ENCODE measurements at places on chromosomes 6 and 20. TPM values are rescaled to one million over a fixed set of nuclear protein-coding genes. Genes with fewer than 3 reads are reported as not detected.

DNA sequence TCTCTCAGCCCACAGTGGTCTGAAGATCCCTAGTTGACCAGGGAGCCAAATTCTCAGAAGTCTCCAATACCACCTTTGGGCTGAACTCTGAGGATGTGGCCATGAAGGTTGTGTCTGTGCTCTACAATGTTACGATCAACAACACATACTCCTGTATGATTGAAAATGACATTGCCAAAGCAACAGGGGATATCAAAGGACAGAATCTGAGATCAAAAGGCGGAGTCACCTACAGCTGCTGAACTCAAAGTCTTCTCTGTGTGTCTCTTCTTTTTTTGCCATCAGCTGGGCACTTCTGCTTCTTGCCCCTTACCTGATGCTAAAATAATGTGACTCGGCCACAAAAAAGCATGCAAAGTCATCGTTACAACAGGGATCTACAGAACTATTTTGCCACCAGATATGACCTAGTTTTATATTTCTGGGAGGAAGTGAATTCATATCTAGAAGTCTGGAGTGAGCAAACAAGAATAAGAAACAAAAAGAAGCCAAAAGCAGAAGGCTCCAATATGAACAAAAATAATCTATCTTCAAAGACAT, 17.7 kb upstream of the VSX1 start:
- no peak for DNase-seq
- H3K27ac ChIP-seq = no peak overlapping the region
- H3K4me3 ChIP-seq = no peak overlapping the region
- H3K27me3 ChIP-seq = no peaks in the 10 kb centered on the region
- H3K4me1 ChIP-seq = no peaks in the 10 kb centered on the region

DNA sequence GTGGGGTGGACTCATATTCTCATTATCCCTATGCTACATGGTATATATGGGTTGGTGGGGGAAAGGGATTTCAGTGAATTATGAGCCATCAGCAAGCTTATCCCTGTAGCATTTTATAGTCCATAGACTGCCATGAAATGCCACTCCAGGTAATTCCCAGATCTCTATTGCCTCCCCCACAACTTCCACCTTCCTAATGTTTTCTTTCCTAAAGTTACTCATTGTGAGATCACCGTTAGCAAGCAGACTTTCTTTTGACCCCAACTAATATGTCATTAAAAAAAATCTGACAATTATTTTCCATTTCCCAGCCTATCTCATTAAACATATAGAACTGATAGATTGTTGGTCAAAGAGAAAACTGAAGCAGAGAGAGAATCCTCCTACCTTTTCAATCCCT, 40.7 kb upstream of the TBX18 start:
- DNase-seq = no peak
- no peak overlapping the region for H3K4me3 ChIP-seq
- H3K27ac ChIP-seq = no peak overlapping the region
- H3K27me3 ChIP-seq = no peaks in the 10 kb centered on the region
- H3K36me3 ChIP-seq = no peaks in the 10 kb centered on the region

GRCh38 chr20:3710703-3711483, 1.5 kb downstream of the SIGLEC1 start:
- H3K27me3 ChIP-seq = no peaks in the 10 kb centered on the region
- H3K4me3 ChIP-seq = no peak overlapping the region
- no peaks in the 10 kb centered on the region for H3K36me3 ChIP-seq
- no peak overlapping the region for H3K27ac ChIP-seq

The GSTA4 gene
- polyA plus RNA-seq = 12.6 TPM

DNA sequence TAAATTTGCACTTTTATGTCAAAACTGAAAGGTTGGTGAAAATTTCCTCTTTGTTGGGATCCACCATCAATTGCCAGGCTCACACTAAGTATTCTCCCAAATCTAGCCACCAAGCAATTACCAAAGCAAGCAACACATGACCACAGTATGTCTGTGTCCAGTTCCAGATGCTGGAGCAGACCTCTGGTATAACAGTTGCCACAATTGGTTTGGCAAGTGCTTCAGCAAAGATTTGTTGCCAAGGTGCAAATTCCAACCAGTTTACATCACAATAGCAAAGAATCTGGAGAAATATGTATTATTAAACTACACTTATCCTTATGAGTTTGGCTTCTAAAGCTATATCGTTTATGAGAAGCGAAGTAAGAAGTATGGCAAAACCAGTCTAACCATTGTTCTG, 6.4 kb downstream of the GTF2H5 start:
- no peaks in the 10 kb centered on the region for H3K36me3 ChIP-seq
- no peak overlapping the region for H3K27ac ChIP-seq
- DNase-seq = no peak
- no peaks in the 10 kb centered on the region for H3K27me3 ChIP-seq

The KIF6 gene
- 0.53 TPM for polyA plus RNA-seq

The SLC26A8 gene
- polyA plus RNA-seq = 0.57 TPM

The EIF2S2 gene
- polyA plus RNA-seq = 59.5 TPM

The CALHM4 gene
- not detected for polyA plus RNA-seq

GRCh38 chr20:4720977-4721349, 746 bp upstream of the PRND start:
- H3K27ac ChIP-seq = no peak overlapping the region
- no peaks in the 10 kb centered on the region for H3K36me3 ChIP-seq
- no peak overlapping the region for H3K4me3 ChIP-seq

The GPR6 gene
- polyA plus RNA-seq = 0.31 TPM

DNA sequence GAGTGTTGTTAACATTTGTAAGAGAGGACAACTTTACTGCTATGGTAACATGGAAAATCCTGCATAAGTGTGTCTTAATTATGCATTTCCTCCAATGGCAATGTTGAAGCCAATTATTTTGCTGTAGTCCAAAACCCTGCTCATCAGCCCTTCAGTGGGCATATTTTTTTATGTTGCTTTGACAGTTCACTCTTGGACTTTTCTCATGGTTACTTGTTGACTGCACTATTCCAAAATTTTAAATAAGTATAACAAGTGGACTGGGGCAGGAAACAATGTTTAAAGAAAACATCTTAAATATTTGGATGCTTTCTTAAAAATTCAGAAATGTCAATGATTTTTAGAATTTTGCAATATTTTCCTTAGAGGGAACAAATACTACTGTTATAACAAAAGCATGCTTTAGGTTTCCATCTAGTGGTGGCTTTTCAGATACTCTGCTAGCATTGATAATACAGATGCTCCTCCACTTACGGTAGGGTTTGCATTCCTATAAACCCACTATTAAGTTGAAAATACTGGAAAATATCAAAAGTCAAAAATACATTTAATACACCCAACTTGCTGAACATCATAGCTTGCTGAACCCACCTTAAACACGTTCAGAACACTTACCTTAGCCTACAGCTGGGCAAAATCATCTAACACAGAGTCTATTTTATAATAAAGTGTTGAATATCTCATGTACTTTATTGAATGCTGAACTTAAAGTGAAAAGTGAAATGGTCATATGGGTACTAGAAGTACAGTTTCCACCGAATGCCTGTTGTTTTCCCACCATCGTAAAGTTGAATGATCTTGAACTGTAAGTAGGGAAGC, 86.4 kb downstream of the ADGRG6 start:
- no peak overlapping the region for H3K27ac ChIP-seq
- H3K27me3 ChIP-seq = no peaks in the 10 kb centered on the region
- H3K4me3 ChIP-seq = no peak overlapping the region
- DNase-seq = no peak
- no peaks in the 10 kb centered on the region for H3K36me3 ChIP-seq
- H3K4me1 ChIP-seq = no peaks in the 10 kb centered on the region

DNA sequence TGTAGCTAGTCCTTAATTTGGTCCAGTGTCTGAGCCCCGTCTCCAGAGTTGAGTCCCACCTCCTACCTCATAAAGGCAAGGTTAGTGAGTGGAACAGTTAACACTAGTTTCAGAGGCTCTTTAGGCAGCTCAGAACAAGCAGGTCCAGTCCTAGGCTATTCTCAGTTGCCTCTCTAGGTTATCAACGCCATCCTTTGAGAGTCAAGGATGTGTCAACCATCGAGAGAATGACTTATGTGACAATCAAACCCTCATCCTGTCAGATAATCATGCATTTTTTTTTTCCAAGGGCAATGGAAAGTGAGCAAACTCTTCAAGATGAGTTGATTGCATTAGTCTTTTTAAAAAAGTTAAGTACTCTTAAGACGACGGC, 64.0 kb upstream of the TXNDC5 start:
- H3K27me3 ChIP-seq = no peaks in the 10 kb centered on the region
- H3K4me3 ChIP-seq = no peak overlapping the region
- no peak for DNase-seq
- no peaks in the 10 kb centered on the region for H3K4me1 ChIP-seq
- H3K27ac ChIP-seq = no peak overlapping the region
- peaks cover 4% of the 10 kb centered on the region for H3K36me3 ChIP-seq

The ERVFRD-1 gene
- not detected for polyA plus RNA-seq

DNA sequence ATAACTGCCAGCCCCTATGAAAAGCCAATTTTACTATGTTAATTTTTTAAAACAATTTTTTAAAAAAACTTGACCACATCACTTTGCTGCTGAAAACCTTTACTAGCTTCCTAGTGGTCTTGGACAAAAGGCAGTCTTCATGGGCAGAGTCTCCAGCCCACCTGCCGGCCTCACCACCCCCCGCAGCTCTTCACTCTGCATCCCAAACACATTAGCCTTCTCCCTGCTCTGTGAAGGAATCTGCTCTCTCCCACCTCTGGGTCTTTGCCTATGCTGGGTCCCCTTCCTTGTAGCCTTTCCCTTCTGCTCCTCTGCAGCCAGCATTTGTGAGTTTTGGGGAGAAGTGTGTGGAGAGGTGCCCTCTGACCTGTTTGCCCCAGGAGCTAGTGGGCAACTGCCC, 170.7 kb upstream of the MLN start:
- H3K4me1 ChIP-seq = peaks cover 3% of the 10 kb centered on the region
- H3K27me3 ChIP-seq = peaks cover 10% of the 10 kb centered on the region
- DNase-seq = no peak
- H3K4me3 ChIP-seq = no peak overlapping the region
- no peak overlapping the region for H3K27ac ChIP-seq

Measured in H1 (cell line).